ENCODE measurements at places on chromosomes 12 and 14. TPM values are rescaled to one million over a fixed set of nuclear protein-coding genes. Genes with fewer than 3 reads are reported as not detected.

PTGES3 gene
- 444 TPM for total RNA-seq

PLXNC1 gene
- 0.15 TPM for total RNA-seq

TSPAN19 gene
- total RNA-seq, result not detected

CLEC2A gene
- not detected for total RNA-seq

HOTAIR gene
- 0.21 TPM for total RNA-seq

C12orf50 gene
- not detected for total RNA-seq

RIMBP2 gene
- 0.08 TPM for total RNA-seq

ETFRF1 gene
- total RNA-seq, result 7.7 TPM

TMX1 gene
- total RNA-seq, result 34.1 TPM

FAM186B gene
- 0.07 TPM for total RNA-seq

OR6C6 gene
- total RNA-seq, result not detected

TAS2R10 gene
- 0.08 TPM for total RNA-seq

CD163L1 gene
- 0.44 TPM for total RNA-seq

PDE3A gene
- 3.0 TPM for total RNA-seq

DLK1 gene
- 0.31 TPM for total RNA-seq

ZNF385A gene
- 21.7 TPM for total RNA-seq

TTLL5 gene
- 14.8 TPM for total RNA-seq

KRT79 gene
- not detected for total RNA-seq

DBX2 gene
- total RNA-seq, result not detected

All from A549 treated with Hydrocortisone at 1 μM for 4 hours (cell line).